Activated effector memory CD4-positive, alpha-beta T cell treated with Interleukin-2 at 50 U/mL for 16 hours (primary cell): ENCODE measurements at places on chromosomes 4 and X.

GRCh38 chrX:114964374-114964773 lies 53.0 kb downstream of the IL13RA2 start:
- DNase-seq: no peak

GRCh38 chr4:76605099-76605563 lies 170.1 kb downstream of the SHROOM3 start:
- DNase-seq: no peak

DNA sequence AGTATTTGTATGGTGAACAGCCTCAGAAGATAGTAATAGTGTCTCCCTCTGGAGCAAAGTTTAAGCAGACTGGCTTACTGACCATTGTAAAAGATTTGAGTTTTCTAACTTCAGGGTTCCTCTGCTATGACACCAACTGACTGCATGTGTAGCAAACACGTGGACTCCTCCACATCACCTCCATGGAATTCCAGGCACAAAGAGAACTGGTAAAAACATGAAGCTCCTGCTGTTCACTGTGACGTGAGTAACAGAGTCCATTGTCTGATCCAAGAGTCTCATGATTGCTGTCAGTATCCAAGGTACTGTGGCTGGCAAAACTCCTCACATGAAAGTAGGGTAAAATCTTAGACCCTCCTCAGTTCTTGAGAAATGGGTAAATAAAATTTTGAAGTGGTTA lies 107.6 kb upstream of the FAM9B start:
- no peak for DNase-seq

- no peak for DNase-seq
These were observed 99.8 kb downstream of the CLDN22 start for GRCh38 chr4:183220236-183220635.
